Stimulated activated CD4-positive, alpha-beta T cell treated with anti-CD3 and anti-CD28 coated beads, Interleukin-4, amount 100 ng/mL, for 48 hours (primary cell): ENCODE measurements at places on chromosomes 5 and 9.

GRCh38 chr9:115694014-115694413 is 459.6 kb upstream of the PAPPA start:
- DNase-seq, result no peak

DNA sequence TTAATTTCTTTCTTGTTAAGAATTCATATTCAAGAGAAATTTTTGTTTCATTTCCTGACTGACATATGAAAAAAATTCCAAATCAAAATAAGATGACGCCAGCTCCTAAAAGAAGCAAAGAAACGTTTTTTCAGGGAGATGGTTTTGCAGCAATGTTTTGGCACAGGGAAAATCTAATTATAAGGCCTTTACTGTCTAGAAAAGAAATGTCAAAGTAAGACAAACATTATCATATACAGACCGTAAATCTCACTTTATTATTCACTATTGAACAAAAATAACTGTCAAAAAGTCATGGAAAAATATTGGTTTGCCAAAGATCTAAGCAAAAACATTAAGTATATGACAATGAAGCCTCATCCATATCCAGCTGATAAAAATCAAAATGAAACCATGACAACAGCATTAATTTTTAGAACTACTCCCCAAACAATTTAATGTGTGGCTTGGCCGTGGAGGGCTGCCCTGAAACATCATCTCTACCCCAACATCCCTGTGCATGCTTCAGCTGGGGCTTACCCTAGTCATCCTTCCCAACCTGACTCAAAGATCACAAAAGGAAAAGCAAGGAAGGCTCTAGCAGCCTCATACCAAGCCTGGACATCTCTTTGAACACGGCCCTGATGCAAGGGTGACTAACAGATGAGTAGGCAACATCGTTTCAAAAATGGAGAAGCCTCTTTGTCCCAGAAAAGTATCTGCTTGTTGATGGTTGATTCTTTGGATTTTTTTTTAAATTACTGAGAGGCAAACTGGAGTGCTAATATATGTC is 95.6 kb downstream of the ARSB start:
- no peak for DNase-seq

- no peak for DNase-seq
Observed at GRCh38 chr5:131756942-131757341, 39.9 kb downstream of the FNIP1 start.

- DNase-seq, result no peak
Observed at GRCh38 chr9:2761424-2761823, 44.1 kb downstream of the KCNV2 start.

GRCh38 chr9:12185856-12186255 is 507.3 kb upstream of the TYRP1 start:
- DNase-seq, result no peak

- DNase-seq, result no peak
Observed at GRCh38 chr9:61634192-61634591, 444.4 kb downstream of the SPATA31A7 start.
